ENCODE measurements at places on chromosomes 5 and 9.
A peak's percentile ranks its signal among the peaks of the same experiment; 100 is the strongest.

DNA sequence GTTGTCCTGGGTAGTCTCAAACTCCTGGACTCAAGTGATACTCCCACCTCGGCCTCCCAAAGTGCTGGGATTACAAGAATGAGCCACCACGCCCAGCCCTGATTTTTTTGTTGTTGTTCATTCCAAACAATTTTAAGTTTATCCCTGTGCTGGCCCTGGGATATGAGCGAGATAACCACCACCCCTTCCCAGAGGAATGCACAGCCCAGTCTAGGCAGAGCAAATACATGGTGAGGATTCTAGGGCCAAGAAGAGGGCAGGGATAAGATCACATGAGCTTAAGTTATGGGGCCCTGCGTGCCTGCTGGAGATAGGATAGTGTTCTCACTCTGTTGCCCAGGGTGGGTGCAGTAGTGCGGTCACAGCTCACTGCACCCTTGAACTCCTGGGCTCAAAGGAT lies 21.0 kb upstream of the TOR1B start:
- no peak for DNase-seq

DNA sequence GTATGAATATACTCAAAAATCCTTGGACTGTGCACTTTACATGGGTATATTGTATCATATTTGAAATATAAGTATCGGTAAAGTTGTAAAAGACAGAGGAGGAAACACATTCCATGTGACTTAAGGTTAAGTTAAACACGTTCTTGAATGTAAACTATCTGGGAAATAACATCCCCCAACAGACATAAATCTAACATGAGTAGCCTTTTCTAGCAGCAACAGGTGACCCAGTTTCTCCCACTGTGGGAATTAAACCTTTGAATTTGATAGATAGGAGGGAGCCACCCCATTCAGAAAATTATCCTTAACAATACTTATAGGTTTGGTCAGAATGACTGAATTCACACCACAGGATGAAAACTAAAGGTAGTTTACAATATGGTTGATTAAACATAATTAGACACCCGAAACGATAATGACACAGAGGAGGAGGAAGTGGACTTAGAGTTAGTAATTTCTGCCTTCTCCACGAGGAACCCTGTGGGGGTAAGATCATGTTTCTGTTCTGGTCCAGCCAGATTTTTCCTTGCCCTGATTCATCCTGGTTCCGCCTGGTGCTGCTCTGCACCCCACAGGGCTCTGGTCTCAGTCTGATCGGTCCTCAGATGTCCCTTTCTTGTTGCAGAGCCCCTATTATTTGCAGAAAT lies 84.6 kb upstream of the DNAH5 start:
- no peak for DNase-seq

GRCh38 chr5:127563136-127563535 lies 45.7 kb downstream of the PRRC1 start:
- DNase-seq: no peak

- DNase-seq: peak; percentile 51
Measured at GRCh38 chr9:82961504-82962125, 101.3 kb downstream of the RASEF start.

DNA sequence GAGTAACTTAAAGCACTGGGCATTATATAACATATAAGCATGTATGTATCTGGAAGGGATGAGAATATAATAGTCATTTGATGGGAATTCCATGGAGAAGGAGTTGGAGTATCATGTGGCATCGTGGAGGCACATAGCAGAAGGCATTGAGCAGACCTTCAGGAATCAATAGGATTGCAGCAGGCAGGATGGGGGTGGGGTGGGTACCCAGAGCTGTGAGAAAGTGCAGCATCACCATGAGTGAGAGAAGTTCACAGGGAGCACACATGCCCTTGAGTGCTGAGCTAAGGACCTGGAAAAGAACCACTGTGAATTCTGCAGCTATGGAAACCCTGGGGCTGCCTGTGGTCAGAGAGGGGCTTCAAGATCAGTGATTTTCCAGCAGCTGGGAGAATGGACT lies 57.3 kb downstream of the MED10 start:
- no peak for DNase-seq

- DNase-seq: no peak
Measured at GRCh38 chr9:87498811-87499360, 1.2 kb downstream of the DAPK1 start.

DNA sequence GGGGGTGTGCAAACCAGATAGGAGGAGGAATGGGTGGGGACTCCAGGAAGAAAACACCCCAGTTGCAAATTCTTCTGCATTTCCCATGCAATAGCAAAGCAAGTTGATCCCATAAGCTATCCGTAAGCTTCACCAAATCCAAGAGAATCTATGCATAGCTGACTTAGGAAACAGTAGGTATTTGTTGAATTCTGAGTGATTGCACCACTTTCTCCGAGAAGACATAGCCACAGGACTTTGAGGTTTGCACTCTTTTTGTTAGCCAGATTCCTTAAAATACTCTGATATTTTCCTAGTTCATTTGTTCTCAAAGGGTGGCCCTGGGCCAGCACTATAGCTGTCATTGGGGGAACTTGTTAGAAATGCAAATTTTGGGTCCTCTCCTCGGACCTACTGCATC lies 271.9 kb downstream of the SLIT3 start:
- no peak for DNase-seq

DNA sequence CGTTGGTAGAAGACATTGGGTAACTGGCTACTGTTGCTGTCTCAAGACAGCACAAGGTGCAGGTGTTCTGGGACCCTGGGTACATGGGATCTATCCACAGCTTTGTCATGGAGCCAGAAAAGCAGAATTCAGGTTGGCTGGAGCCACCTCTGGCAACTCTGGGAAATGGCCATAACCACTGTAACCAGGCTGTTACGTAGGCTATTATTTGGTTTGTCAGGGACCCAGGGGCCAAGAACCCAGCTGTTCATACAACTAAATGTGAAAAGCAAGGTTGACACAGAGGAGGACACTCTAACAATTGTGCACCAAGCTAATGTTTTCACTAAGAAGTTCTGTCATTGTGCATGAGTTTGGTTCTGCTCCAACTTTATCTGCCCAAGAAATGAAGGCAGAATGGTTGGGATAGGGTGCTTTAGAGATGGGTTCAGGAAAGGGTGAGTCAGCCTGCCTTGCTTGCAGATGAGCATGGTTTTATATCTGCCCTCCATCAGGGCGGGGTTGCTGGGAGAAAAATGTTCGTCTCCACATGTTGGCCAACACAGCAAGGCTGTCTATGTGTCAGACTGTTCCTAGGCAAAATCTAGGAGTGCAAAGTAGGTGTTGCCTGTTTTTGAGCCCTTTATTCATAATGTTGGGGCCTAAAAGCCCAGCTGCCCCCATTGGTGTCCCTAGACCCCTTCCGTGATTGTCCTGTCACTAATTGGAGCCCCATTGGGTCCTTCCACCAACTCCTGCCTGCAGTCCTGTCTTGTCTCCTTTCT lies 131.3 kb upstream of the DAP start:
- DNase-seq: no peak

- DNase-seq: no peak
Measured at GRCh38 chr9:36755019-36755418, 182.3 kb downstream of the MELK start.

- DNase-seq: no peak
Measured at GRCh38 chr5:111507276-111507675, 5.1 kb downstream of the STARD4 start.

GRCh38 chr5:89308606-89309040 lies 425.6 kb upstream of the MEF2C start:
- DNase-seq: no peak

DNA sequence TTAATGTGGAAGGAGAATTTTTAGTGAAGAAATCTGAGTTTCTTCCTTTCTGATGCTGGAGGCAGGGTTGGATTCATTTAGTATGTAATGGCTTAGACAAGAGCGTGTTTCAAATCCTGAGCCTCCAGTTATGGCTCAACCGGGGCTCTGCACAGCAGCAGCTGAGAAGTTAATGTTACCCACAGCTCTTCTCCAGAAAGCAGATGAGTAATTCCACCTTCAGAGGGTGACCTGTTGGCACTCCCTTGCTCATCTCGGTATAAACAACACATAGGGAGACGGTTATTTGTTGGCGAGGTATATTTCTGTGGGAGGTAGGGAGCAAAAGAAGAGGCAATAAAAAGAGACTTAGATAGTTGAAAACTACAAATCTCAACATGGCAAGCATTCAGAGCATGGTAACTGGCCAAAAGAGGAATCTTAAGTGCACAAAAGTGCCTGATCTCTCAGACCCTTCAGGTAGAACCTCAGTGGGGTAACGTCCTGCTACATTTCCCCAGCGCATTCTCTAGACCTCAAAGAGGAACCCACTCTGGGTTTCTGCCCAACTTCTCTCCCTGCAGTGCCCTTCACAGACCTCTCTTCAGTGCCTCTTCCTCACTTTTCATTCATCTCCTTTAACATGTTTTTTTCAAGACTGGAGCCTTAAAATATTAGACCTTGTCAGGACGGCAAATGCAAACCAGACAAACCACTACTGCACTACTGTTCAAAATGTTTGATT lies 417.5 kb upstream of the ADAMTSL1 start:
- DNase-seq: no peak

GRCh38 chr9:103458826-103459225 lies 463.7 kb downstream of the CYLC2 start:
- DNase-seq: no peak

DNA sequence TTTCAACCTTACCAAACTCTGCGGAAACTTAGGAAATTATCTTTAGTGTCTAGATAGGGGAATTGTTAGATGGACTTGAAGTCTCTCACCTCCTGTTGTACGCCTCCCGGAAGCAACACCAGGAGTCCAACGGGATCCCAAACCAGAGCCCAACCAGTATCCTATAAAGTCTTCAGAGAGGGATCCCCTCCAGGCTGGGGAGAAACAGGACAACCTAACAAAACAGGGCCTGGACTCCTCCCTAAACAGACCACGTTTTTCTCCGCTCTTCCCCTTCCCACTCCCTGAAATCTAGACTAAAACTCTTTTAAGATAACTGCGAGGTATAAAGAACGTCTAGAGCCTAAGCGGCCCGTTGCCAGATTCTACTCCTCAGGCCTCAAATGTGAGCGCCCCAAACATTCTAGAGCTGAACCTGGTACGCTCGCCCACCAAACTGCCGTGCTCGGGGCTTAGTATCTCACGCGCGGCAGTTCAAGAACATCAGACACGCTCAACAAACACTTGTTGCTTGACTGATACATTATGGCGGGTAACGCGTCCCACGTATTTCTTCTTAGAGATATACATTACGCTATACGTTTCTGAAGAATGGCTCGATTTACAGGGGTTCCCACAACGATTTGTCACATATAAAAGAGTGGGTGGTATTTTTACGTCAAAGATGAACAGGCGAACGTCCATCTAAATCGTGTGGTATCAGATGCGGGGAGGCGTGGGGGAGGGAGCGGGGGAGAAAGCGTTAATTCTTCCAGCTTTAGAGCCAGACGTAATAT lies 663 bp upstream of the SMIM27 start:
- peak; percentile 37 for DNase-seq

DNA sequence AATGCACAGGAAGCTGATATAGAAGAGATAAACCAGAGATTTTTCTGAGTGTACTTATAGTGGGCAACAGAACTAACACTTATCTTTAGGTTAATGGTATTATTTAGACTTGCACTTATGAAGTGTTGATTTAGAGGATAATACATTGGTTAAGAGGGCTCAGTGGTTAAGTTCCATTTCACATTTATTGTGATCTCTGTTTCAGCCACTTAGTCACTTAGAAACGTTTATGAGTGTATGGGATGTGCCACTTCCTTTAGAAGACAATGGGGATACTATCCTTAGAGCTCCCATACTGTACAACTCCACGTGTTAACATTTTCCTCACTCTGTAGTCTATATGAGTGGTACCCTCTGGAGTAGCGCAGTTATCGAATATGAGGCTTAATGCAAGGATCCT lies 57.5 kb downstream of the PIP5K1B start:
- no peak for DNase-seq

GRCh38 chr5:172050080-172050479 lies 43.6 kb upstream of the FBXW11 start:
- no peak for DNase-seq

- DNase-seq: peak; percentile 54
Measured at GRCh38 chr5:132065351-132065937, 5.0 kb downstream of the IL3 start.

DNA sequence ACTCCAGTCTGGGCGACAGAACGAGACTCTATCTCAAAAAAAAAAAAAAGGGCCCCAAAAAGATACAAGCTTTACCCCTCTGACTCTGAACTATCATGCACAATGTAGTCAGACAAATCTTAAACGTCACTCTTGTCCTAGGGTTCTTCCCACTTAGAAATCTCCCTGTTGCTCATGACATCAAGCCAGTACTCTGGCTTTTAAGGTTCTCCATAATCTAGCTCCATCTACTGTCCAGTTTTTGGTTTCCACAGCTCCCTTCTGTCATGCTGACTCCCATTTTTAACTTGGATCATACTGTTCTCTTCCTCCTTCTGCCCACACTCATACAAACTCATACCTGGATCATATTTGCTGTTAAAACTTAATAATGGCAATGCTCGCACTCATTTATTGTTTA lies 156.7 kb upstream of the TLX3 start:
- no peak for DNase-seq

Measured in stimulated activated CD4-positive, alpha-beta T cell treated with anti-CD3 and anti-CD28 coated beads, Interleukin-2, amount 100 ng/mL, for 48 hours (primary cell).